Upper lobe of left lung (tissue), 6 donors: ENCODE measurements at places on chromosomes 3 and 15. TPM values are rescaled to one million over a fixed set of nuclear protein-coding genes. Genes with fewer than 3 reads are reported as not detected.

- H3K4me3 ChIP-seq: no peak overlapping the region
- no peak overlapping the region for H3K27ac ChIP-seq
- peaks cover 15% of the 10 kb centered on the region for H3K4me1 ChIP-seq
These were observed 4.5 kb downstream of the ARPIN start for GRCh38 chr15:89908226-89908625.

GRCh38 chr15:97140216-97140615, 809.7 kb downstream of the NR2F2 start:
- no peaks in the 10 kb centered on the region for H3K36me3 ChIP-seq
- no peak overlapping the region for H3K27ac ChIP-seq
- no peak overlapping the region for H3K4me3 ChIP-seq
- DNase-seq: no peak
- no peaks in the 10 kb centered on the region for H3K4me1 ChIP-seq
- H3K27me3 ChIP-seq: no peaks in the 10 kb centered on the region

GRCh38 chr3:40055361-40055760, 246.0 kb downstream of the MYRIP start:
- no peak overlapping the region for H3K27ac ChIP-seq
- no peaks in the 10 kb centered on the region for H3K36me3 ChIP-seq
- no peaks in the 10 kb centered on the region for H3K4me1 ChIP-seq
- no peak for DNase-seq
- no peak overlapping the region for H3K4me3 ChIP-seq
- no peaks in the 10 kb centered on the region for H3K27me3 ChIP-seq

KBTBD12 gene
- 0.46 TPM for total RNA-seq

GALNT15 gene
- total RNA-seq: 9.0 TPM

BFSP2 gene
- not detected for total RNA-seq

GP9 gene
- 4.3 TPM for total RNA-seq

C3orf33 gene
- 3.2 TPM for total RNA-seq

TMEM108 gene
- 3.1 TPM for total RNA-seq

NR2E3 gene
- total RNA-seq: 2.4 TPM
